Dermis blood vessel endothelial cell (primary cell): ENCODE measurements at places on chromosomes 1 and 21.

- DNase-seq: peak; percentile 69
Measured at GRCh38 chr1:188708795-188709535, 1768.7 kb downstream of the BRINP3 start.

DNA sequence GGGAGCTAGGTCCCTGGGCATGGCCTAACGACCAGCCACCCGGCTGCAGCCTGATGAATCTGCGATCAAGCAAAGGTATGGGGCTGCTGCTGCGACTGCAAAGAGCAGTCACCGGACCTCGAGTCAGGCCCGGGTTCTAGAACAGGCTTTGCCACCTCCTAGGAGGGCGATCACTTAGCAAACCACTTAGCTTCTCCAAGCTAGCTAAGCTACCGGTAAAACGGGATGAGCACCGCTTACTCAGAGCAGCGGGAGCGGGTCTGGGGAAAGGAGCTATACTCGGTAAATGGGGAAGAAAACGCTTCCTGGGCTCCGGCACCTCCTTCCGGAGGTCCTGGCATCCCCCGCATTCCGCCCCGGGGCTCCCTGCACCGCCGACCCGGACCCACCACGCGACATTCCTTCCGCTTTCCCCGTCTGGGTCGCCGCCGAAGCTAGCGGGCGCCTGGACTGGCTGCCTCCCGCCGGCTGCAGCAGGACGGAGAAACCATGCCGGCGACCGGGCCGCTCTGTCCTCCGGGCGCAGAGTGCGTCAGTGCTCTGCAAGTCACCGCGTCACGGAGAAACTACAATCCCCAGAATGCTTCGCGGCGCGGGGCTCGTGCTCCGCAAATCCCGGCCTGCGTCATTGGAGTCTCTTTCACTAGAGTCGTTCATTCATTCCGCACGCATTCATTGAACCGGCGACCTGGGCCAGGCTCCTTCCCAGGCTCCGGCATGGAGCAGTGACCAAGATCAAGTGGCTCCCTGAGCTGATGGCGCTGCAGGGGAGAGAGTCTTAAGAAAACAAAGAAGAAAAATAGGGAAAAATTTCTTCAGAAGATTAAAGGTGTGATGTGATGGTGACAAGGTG is at the start of gene LSM10:
TSS of gene LSM10 (minus strand) at position 531 of the 853 bp plus-strand sequence. CDS start 3,779 bp downstream, outside the sequence.
- peak; percentile 96 for DNase-seq

- no peak for DNase-seq
Measured at GRCh38 chr1:214377886-214378285, 96.9 kb downstream of the SMYD2 start.

- no peak for DNase-seq
Measured at GRCh38 chr1:173663159-173663558, 6.5 kb downstream of the ANKRD45 start.

GRCh38 chr1:3598522-3599285 is 12.6 kb downstream of the MEGF6 start:
- no peak for DNase-seq

GRCh38 chr1:22090867-22091266 is 38.4 kb downstream of the CDC42 start:
- no peak for DNase-seq

DNA sequence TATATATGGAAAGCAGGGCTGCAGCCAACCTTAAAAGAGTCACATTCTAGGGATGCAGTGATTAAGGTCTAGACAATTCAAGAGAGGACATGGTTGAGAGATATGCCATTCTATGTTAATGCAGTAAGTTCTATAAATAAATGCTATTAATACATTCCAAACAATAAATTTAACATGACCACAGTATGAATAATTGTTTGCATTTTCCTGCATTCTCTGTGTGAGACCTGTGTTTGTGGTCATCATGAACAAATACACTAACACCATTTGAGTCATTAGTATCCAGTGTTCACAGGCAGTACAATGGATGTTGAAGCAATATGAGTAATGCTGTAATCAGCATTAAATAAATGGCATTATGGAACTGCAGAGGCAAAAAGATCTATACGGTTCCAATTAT is 5.5 kb upstream of the ZRANB2 start:
- DNase-seq: no peak

GRCh38 chr1:44485229-44485933 is 80.3 kb downstream of the RNF220 start:
- DNase-seq: peak; percentile 92

DNA sequence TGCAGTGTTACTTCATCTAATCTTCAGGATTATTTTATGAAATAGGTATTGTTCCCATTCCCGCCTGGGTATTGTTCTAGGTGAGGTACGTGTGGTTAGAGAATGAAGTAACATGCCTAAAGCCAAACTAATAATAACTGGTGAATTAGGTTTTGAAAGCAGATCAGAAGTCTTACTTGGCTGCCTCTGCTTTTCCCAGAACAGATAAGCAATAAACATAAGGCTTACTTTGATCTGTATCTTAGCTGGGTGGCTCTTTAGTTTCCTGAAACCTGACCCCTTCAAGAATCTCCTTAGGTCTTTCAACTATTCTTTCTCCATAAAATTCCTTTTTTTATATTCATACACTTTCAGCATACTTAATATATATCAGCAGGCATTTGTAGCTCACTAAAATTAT is 65.3 kb downstream of the VAV3 start:
- no peak for DNase-seq

DNA sequence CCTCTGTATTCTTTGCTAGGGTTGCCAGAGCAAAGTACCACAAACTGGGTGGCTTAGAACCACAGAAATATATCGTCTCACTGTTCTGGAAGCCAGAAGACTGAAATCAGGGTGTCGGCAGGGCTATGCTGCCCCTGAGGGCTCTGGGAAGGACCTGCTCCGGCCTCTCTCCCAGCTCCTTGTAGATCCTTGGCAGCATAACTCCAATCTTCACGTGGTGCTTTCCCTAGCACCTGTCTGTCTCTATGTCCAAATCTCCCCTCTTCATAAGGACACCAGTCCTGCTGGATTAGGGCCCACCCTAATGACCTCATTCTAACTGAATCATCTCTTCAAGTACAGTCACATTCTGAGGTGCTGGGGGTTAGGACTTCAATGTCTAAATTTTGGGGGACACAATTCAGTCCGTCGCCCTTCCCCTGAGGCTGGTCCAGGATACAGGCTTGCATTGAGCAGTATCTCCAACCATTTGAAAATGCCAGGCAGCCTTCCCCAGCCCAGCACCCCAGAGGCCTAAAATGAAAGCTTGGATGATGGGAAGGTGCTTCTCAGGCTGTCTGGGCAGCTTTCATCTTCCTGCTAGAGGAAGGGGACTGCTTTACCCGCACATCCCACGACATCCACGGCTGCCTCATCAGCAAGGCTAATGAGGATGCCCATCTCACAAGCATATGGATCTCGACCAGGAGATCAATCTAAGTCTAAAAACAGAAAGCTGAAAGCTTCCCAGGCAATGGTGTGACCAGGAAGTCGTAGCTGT is 24.7 kb downstream of the TRIM67 start:
- DNase-seq: no peak

DNA sequence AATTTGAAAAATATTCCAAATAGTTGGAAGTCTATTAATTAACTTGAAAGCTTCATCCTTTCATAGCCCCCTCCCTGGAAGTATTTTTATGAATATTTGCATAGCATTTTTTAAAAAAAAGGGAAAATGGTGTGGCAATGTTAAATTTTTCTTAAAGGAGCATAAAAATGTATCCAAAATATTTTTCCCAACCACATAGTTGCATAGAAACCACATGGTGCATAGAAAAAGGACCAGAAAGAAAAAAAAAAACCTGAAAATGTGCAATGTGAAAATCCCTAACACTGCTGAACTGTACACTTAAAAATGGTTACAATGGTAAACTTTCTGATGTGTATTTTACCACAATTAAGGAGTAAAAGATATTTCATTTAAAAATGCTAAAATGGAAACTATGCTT is 8.0 kb downstream of the C1orf167 start:
- no peak for DNase-seq

- no peak for DNase-seq
Measured at GRCh38 chr1:107486349-107486748, 345.5 kb downstream of the NTNG1 start.

- DNase-seq: no peak
Measured at GRCh38 chr1:90838720-90839119, 121.6 kb upstream of the BARHL2 start.

DNA sequence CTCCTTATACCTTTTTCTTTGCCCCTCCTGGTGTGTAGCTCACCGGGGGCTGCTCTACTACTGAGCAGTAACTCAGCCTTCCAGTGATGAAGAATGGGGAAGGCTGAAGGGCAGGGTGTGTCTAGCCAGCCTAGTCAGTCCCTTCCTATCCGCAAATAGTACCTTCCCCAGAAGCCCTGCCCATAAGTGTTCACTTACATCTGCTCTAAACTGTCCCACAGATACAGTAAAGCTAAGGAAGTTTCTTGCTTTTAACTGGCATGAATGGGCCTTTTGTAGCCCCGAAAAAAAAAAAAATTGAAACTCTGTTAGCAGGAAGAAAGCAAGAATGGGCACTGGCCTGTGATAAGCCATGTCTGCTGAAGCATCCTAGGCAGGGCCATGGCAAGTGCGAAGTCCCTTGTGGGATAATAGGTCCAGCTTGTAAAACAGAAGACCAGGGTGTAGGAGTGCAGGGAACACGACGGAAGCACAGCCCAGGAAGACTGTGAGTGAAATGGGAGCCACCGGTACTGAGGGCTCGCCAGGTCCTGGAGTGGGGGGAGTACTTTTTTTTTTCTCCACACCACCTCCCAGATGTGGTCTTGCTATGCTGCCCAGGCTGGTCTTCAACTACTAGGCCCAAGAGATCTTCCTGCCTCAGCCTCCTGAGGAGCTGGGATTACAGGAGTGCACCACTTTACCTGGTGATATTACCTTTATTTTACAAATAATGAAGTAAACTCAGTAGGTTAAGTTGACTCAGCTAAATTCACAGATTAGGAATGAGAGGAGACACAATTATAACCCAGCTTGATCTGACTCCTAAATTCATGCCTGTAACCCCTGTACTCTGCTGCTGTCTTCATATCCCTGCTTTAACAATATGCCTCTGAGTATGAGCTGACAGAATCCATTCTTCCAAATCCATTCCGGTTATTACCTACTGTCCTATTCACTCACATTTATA is 347.5 kb downstream of the SMYD3 start:
- no peak for DNase-seq

GRCh38 chr1:108208724-108209446 is 8.7 kb upstream of the SLC25A24 start:
- DNase-seq: no peak

GRCh38 chr1:115089420-115090185 is at the start of gene TSPAN2:
Gene TSPAN2 (minus strand): TSS chr1:115089503. CDS start chr1:115089432, 71 bp downstream.
- peak; percentile 44 for DNase-seq

DNA sequence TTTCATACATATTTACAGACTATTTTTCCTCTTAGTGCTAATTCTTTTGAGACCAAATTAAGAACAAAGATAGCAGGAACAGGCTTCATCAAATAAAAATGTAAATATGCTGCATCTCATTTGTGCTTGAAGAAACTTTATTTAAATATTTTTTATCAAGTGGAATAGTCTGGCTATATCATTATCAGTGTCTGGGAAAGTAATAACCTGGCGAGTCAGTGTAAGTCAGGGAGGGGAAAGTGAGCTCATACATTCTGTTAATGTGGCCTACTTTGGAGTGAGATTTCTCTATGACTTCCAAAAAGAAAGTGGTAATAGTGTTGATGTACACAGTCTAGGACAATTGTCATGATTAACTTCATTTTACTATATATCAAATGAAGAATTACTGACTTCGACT is 1045.1 kb downstream of the ADGRL2 start:
- no peak for DNase-seq

GRCh38 chr1:36359911-36360550 is 25.7 kb downstream of the STK40 start:
- peak; percentile 45 for DNase-seq
